ENCODE measurements at places on chromosomes 11 and 22.

DNA sequence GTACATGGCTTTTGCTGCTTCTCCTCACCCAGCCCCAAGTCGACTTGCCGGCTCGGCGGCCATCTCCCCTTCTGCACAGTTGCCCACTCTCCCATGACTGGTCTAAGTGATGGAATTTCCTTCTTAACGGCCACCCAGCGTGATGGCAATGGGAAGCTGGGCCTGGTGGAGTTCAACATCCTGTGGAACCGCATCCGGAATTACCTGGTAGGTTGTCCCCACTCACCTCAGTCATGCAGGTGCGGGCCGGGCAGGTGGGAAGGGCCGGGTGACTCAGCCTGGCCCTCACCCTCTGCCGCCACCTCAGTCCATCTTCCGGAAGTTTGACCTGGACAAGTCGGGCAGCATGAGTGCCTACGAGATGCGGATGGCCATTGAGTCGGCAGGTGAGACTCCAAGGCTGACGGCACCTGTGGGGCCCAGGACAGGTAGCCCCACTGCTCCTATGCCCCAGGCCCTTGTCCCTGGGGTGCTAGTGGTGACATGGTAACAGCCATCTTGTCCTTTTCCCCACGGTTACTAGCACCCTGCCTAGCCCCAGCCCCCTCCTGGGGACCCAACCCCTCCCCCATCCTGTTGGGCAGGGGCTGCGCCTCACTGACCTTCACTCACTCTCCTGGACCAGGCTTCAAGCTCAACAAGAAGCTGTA, 28.1 kb downstream of the CAPN1 start:
- no peak overlapping the region for H3K27ac ChIP-seq
- DNase-seq, result no peak
- H3K4me3 ChIP-seq, result no peak overlapping the region
- H3K4me1 ChIP-seq, result peaks cover 3% of the 10 kb centered on the region
- no peaks in the 10 kb centered on the region for H3K27me3 ChIP-seq
- peaks cover 22% of the 10 kb centered on the region for H3K36me3 ChIP-seq

GRCh38 chr11:61274084-61274483, 21.0 kb downstream of the VWCE start:
- H3K27me3 ChIP-seq, result no peaks in the 10 kb centered on the region
- no peaks in the 10 kb centered on the region for H3K36me3 ChIP-seq
- DNase-seq, result no peak

DNA sequence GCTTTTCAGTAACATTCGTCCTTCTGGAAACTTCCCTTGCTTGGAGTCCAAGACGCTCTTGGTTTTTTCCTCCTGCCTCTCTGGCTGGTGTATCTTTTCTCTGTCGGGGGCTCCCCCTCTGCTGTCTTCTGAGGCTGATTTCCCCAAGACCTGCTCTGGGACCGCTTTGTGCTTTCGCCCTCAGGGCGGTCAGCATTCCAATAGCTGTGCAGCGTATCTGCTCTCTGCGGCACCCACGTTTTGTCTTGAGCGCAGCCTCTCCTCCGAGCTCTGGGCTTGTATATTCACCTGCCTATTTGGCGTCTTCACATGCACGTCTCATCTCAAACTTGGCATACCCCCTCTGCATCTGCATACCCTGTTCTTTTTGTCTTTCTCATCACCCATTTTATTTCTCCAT, 2.4 kb downstream of the GTSE1 start:
- no peak for DNase-seq
- no peaks in the 10 kb centered on the region for H3K27me3 ChIP-seq
- peaks cover 16% of the 10 kb centered on the region for H3K36me3 ChIP-seq

- no peak overlapping the region for H3K4me3 ChIP-seq
- no peaks in the 10 kb centered on the region for H3K27me3 ChIP-seq
- H3K36me3 ChIP-seq, result peaks cover 50% of the 10 kb centered on the region
- DNase-seq, result no peak
- no peaks in the 10 kb centered on the region for H3K4me1 ChIP-seq
Observed at GRCh38 chr22:41888627-41889200, 26.2 kb downstream of the SHISA8 start.

DNA sequence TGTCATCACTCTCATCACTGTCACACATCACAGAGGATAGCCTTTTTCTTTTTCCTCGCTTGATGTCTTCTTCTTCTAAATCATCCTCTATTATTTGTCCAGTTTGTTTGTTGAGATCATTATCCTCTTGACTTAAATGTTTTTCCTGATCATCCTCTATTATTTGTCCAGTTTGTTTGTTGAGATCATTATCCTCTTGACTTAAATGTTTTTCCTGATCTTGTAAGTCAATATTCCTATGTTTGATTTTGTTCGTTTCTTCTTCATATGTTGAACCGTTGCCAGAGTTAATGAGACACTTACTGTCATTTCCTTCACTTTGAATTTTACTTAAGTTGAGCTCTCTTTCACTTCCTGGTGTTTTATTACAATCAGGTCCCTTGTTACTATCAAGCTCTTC, 5.6 kb downstream of the CCDC82 start:
- no peaks in the 10 kb centered on the region for H3K27me3 ChIP-seq
- H3K4me1 ChIP-seq, result peaks cover 19% of the 10 kb centered on the region
- H3K27ac ChIP-seq, result no peak overlapping the region
- H3K4me3 ChIP-seq, result no peak overlapping the region
- no peak for DNase-seq
